Suppressor macrophage treated with lipopolysaccharide for 1 hour (primary cell): ENCODE measurements at places on chromosomes 7 and 10.

DNA sequence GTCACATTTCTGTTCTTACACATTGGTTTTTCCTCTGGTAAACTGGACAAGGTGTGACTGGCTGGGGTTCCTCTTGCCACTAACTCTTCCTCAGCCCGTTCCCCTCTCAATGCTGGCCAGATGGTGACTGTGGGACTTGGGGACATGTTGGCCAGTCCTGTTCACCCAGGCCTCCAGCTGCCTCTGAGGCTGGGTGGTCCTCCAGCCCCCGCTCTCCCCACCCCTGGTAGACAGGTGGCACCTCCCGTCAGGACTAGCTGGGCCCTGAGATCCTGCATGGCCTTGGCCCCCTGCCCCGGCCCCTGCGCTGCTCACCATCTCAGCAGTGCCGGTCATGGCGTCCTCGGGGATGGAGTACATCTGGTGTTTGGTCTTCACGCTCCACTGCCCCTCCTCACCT lies 10.8 kb upstream of the MYL7 start:
- no peak for DNase-seq

DNA sequence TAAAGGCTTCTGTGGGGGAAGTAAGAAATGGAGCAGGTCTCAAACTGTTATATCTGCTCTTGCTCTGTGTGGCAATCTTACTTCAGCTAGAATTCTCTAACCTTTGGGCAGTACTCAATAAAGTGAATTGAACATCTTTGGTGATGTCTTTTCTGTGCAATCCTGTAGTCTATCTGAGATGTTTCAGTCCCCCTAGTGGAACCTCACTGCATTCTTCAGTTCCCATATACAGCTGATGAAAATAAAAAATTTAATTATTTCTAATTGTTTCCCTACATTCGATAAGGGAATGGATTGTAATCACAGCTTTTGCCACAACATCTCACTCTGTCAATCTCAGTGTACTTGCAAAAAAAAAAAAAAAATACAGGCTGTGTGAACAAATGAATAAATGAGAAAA lies 522.6 kb downstream of the DNAJB9 start:
- DNase-seq, result no peak

- DNase-seq, result peak; percentile 59
These were observed 22.3 kb upstream of the TMEM26 start for GRCh38 chr10:61475449-61475873.

- DNase-seq, result no peak
These were observed 529.5 kb upstream of the FZD8 start for GRCh38 chr10:36171556-36171952.

- no peak for DNase-seq
These were observed 55.9 kb upstream of the NCF1 start for GRCh38 chr7:74717889-74718288.
